NCI-H524 treated with DMSO at 0.1 percent for 48 hours (cell line): ENCODE measurements at places on chromosomes 4 and X.

DNA sequence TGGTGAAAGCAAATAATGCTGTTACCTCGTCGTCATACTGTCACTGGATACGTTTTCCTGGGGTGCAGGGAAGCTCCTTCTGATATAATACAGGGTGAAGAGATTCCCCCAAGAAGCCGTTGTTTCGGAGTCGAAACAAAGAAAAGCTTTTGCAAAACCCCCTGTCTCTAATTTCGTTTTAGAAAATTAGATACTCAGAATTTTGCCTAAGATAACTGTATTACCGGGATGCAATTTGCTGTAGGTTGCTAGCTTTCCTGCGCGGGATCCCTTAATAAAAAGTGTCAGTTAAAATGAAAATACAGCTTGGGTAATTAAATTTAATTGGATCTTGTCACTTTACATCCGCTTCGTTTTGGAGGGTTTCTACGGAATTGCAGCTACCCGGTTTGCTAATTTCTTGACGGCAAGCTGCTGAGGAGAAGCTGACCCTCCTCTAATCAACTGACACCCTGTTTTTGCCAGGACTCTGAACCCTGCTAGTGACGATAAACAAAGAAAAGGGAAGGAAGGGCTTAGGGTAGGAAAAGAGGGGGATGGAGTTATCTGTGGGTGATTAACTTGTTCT is 174.6 kb downstream of the SHOX start:
- DNase-seq: no peak

GRCh38 chr4:16225167-16225862 is 956 bp downstream of the TAPT1 start:
- DNase-seq: no peak

DNA sequence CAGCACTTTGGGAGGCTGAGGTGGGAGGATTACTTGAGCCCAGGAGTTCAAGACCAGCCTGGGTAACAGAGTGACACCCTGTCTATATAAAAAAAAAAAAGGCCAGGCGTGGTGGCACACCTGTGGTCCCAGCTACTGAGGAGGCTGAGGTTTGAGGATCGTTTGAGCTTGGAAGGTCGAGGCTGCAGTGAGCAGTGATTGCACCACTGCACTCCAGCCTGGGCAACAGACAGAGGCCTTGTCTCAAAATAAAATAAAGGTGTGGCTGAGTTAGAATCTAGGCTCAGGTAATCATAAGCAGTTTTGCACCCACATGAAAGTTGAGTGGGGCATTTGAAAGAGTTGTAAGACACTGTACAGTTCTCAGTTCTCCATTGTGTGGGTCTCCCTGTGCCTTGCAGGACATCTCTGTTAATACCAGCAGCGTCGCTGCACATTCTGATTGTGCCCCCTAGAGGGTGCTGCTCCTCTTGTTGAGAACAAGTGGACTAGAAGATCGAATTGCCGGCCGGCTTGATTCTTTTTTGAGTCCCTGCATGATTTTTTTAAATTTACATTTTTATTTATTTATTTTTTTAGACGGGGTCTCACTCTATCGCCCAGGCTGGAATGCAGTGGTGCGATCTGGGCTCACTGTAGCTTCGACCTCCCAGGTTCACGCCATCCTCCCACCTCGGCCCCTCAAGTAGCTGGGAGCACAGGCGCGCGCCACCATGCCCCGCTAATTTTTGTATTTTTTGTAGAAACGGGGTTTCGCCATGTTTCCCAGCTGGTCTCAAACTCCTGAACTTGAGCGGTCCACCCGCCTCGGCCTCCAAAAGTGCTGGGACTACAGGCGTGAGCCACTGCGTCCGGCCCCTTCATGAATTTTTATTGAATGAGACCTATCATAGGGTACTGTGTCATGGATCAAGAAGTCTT is 73.6 kb upstream of the RBMX start:
- DNase-seq: peak; percentile 9

DNA sequence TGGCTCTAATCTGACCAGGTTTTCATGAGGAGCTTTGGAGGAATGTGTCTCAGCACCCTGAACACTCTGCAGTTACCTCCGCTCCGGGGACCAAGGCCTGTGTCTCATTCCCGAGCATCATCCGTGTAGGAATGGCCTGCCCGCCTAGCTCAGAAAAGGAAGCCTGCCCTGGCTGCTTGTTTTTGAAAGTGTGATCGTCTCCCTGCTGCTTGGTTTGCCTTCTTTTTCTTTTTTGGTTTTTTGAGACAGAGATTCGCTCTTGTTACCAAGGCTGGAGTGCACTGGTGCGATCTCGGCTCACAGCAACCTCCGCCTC is 73.3 kb downstream of the CRLF2 start:
- DNase-seq: no peak

GRCh38 chr4:123555233-123555806 is 158.7 kb downstream of the SPRY1 start:
- no peak for DNase-seq

GRCh38 chr4:76141241-76141640 is 7.0 kb downstream of the NUP54 start:
- DNase-seq: no peak

- DNase-seq: no peak
Observed at GRCh38 chr4:161714022-161714751, 449.6 kb downstream of the FSTL5 start.

- no peak for DNase-seq
Observed at GRCh38 chr4:8911316-8912088, 39.9 kb upstream of the HMX1 start.

DNA sequence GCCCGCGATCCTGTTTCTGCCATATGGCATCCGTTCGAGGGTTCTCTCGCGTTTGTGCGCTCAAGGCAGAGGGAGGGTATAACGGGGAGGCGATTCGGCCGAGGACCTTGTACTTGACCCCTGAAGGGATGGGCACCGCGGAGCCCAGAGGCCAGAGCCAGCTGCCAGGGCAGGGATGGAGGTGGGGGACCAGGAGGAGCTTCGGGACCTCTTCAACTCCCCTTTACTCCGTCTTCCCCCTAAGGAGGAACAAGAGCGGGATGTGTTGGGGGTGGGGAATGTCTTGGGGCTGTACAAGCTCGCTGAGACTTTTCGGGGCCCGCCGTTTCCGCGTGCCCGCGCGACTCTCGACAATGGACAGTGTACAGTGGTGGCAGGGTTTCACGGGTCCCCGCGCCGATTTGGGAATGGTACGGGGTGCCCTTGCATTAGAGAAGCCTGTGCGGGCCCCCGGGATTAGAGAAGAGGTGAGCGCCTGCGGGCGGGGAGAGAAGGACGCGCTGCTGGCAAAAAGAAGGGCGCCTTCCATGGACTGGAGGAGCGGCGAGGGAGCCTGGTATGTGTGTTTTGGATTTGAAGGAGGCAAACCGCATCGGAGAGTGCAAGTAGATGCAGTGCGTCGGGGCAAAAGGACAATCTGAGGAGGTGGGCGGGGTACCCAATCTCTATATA is 760 bp downstream of the UGT8 start:
- DNase-seq: no peak

GRCh38 chrX:41677183-41678060 is 11.4 kb upstream of the GPR34 start:
- no peak for DNase-seq
